ENCODE measurements at places on chromosomes 2 and 18.

- DNase-seq, result no peak
These were observed 438 bp downstream of the HSPE1 start for GRCh38 chr2:197500503-197501131.

DNA sequence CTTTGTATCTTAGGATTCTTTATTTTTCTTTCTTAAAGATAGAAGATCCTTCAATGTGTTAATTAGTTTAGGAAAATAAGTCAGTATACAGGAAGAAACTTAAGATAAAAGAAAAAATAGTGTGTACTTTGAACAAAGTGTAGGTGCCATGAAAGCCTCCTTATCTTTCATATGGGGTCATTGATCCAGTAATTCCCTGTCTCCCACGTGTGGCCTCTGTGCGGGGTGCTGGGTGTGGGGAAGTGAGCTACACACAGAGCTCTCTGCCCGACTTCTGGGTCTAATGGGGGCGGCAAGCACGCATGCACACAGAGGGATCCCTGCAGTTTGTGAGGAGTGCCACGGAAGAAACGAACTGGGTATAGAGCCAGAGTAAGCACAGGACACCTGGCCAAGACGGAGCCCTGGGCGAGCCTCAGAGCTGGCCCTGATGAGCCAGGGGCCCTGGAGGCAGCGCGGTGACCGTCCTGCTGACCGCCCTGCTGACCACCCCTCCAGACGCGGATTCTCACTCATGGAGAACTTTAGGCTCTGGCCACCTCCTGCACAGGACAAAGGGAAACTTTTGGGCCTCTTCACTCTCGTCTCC lies 253.5 kb downstream of the ACKR3 start:
- DNase-seq, result no peak

DNA sequence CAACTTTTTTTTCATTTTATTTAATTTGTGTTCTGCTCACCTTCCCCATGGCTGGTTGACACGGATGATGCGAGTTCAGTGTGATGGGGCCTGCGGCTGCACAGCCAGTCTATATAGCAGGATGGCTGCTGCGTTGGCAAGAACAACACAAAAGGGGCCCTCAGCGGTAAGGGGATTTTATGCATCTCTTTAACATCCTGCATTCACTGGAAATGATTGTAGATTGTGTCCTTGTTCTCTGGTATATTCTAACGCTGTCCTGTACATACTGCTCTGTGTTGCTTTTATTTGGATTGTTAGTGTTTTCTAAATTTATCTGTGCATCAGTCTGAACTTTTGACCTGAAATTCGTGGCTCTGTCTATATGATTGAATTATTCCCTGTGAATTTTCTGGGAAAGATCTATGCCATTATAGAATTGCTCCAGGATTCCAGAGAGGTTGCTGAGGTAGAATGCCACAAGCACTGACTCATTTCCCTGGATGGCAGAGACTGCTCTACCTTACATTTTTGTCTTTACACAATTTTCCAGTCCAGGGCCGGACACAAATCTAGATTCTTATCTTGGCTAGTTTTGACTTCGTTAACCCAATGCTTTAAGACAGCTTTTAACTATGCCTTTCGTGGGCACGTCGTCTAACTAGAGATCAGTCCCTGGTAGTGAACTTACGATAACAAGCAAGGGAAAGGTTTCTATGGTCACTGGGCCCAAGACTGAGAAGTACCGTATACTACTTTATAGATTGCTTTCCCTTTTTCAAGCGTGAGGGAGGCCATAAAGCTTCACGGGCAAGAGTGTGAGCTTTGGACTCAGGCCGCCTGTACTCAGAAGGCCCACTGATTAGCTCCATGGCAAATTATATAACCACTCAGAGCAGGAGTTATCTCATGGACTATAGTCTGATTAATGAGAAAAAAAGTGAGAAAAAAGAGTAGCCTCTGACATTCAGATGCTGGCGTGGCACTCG lies at the start of gene CRYGC:
Gene CRYGC, minus strand, starts transcription at position 85 of the 968 bp plus-strand sequence. Its CDS starts 36 bp downstream, at position 49.
- no peak for DNase-seq

- DNase-seq, result no peak
These were observed 65.1 kb upstream of the CXCR4 start for GRCh38 chr2:136183097-136183496.

GRCh38 chr2:102051692-102052277 lies 60.0 kb downstream of the IL1R2 start:
- DNase-seq, result no peak

DNA sequence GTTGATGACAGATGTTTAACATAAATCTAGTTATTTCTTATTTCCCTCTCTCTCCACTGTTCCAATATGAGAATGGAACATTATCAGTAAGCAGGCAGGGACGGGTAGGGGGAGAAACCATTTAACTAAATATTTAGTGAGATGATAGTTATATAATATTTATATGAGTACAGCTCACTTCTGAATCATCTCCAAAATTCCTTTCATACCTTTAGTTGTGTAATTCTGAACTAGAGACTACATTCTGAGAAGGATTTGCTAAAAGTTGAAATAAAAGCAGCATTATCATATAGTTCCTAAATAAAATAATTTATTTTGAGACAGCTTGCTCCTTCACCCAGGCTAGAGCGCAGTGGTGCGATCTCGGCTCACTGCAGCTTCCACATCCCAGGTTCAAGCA lies 41.4 kb downstream of the B4GALT6 start:
- no peak for DNase-seq

- no peak for DNase-seq
These were observed 274.6 kb upstream of the CYRIA start for GRCh38 chr2:16940214-16940613.

GRCh38 chr2:146246002-146246735 lies 1598.7 kb upstream of the ACVR2A start:
- DNase-seq, result no peak

GRCh38 chr2:66853585-66853984 lies 418.7 kb downstream of the MEIS1 start:
- no peak for DNase-seq

GRCh38 chr18:67104700-67105284 lies 411.7 kb downstream of the DSEL start:
- peak; percentile 15 for DNase-seq

GRCh38 chr2:215793747-215794595 lies 219.4 kb downstream of the MREG start:
- DNase-seq, result peak; percentile 84

DNA sequence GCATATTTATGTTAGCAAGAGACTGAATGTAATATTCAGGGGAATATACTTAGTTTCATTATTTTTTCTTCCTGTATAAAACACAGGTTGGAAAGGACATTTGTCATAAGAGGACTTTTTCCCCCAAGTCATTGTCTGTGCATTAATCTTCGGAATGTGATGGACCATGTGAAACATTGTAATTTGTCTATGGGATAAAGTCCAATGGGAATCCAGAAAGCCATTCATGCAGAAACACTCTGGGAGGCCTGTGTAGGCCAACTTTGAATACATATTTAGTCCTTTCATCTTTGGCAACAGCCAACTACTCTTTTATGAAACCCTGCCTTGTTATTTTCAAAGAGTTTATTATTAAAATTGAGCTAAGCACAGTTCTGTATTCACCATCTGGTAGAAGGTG lies 386.4 kb downstream of the PIK3C3 start:
- no peak for DNase-seq

DNA sequence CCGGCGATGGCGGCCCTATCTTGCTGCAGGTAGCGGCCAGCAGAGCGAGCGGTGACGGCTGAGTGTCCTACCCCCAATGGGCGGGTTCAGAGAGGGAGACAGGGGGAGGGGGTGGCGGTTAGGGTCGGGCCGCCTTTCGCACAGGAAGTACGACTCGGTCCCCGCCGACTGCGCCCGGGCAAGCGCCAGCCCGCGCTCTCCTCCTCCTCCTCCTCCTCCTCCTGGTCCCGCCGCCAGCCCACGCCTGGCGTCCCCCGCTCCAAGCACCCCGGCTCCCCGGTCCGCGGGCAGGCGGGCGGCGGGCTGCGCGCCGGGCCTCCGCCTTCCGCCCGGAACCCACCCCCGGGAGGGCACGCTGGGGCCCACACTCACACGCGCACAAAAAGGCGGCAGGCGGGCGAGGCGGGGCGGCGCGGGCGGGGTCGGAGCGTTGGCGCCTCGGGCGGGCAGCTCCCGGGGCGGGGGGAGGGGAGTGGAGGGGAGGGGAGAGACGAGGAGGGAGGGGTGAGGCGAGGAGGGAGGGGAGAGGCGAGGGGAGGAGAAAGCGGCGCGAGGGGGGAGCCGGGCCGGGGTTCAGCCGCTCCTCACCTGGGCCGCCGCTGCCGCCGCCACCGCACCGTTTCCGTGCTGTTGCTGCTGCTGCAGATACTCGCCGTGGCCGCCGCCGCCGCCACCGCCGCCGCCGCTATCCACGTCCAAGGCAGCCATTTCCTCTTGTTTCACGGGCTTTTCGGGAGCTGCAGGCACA lies 1.2 kb downstream of the SP3 start:
- DNase-seq, result peak; percentile 50

GRCh38 chr2:207399301-207399700 lies 130.5 kb upstream of the CREB1 start:
- no peak for DNase-seq

DNA sequence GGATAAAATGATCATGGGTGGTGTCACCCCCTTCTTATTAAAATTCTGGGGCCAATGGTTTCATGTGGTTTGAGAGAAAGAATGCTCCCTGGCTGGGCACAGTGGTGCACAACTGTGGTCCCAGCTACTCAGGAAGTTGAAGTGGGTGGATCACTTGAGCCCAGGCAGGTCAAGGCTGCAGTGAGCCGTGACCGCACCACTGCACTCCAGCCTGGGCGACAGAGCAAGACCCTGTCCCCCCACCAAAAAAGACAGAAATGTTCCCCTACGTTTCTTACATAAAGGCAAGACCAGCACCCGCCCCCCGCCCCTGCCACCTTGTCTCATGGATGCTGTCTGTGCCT lies 53.0 kb upstream of the ID2 start:
- no peak for DNase-seq

DNA sequence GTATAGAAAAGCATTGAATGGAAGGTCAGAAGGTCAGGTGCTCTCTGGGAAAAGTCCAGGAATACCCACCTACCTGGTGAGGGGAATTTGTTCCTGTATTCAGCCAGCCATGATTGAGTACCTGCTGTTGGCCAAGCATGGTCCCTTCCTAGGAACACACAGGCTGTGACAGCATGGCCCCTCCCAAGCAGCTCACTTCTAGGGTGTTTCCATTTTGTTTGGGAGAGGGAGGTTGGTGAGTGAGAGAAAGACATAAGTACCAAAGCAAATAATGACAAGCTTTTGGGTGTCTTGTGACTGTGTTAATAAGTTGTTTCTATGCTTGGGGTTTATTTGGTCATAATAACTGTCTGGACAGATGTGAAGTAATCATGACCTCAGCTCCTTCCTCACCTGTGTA lies 46.3 kb downstream of the CABLES1 start:
- DNase-seq, result no peak

DNA sequence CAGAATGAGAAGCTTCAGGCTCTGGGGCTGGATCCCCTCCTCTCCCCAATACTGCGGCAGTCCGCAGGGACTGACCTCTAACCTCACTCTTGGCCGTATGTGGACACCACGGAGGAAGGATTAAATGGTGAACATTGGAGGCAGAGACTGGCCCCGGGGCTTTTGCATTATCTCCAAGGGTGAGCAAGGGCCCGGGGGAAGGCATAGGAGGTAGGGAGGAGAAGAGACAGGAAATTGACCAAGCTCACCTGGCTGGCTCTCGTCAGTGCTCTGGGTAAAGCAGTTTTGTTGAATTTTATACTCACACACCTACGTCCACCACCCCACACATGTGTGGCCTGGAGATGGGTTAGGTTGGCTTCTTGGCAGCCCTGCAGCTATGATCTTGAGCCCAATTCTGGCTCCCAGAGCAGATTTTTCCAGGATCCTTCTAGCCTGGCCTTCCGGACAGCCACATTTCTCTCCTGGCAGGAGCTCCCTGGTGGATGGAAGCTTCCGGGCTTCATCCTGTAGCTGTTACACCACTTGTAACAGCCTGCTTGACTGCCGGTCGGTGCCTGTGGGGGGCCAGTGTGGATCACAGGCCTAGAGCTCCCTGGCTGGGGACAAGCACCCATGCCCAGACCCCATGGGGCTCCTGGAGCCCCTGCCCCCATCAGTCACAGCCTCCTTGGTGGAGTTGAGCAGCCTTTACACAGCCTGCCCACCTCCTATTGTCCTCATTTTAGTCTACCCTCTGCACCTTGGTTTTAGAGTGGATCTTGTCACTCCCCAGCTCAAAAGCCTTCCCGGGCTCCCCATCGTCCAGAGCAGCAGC lies 7.6 kb downstream of the ITM2C start:
- DNase-seq, result no peak

- no peak for DNase-seq
These were observed 615 bp upstream of the CCNT2 start for GRCh38 chr2:134917888-134918525.

GRCh38 chr18:32470714-32471633 lies at the start of gene GAREM1:
GAREM1 (minus strand) TSS chr18:32470882; CDS start chr18:32470428, 454 bp downstream.
- peak; percentile 84 for DNase-seq

DNA sequence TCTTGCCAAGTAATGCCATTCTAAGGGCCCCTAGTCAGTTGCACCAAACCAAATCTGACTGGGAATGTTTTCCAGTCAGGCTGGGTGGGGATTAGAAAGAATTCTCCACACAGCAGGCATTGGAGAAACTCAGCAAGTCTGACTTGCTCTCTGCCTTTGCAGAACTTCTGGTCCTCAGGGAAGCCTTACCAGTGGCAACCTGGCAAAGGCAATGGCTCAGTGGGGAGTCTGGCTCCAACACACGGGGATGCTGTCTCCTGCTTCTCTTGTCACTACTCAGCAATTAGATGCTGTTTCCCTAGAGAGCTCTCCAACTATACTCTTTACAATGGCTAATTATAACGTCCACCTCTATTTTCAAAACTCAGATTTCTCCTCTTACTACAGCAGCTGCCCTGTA lies 810.7 kb downstream of the LRRTM4 start:
- DNase-seq, result no peak

DNA sequence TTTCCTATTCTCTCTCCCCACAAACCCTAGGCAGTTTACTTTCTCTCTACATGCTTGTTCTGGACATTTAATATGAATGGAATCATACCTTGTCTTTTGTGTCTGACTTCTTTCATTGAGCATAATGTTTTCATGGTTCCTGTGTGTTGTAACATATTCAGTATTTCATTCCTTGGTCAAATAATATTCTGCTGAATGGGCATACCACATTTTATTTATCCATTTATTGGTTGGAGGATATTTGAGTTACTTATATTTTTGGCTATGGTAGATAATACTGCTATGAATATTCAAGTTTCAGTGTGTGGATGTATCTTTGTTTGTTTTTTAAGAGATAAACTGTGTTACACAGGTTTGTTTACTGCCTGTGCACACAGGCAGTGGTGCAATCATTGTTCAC lies 9.0 kb downstream of the TWSG1 start:
- no peak for DNase-seq

GRCh38 chr2:241288324-241288888 lies 27.1 kb downstream of the HDLBP start:
- no peak for DNase-seq
